NCI-H226 (cell line): ENCODE measurements at places on chromosomes 12 and 14.
A peak's percentile ranks its signal among the peaks of the same experiment; 100 is the strongest.

DNA sequence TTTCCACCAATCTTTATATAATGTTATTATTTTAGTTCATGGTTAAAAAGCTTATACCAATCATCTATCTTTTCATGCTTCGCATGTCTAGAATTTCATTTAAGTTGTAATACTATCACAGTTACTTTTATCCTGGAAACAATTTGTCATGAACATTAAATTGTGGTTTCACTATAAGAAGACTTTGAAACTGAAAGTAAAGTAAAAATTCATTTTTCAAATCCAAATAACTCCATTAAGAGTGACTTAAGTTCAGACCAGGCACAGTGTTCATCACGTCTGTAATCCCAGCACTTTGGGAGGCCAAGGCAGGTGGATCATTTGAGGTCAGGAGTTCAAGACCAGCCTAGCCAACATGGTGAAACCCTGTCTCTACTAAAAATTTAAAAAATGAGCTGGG lies 12.4 kb downstream of the ESR2 start:
- no peak for DNase-seq

DNA sequence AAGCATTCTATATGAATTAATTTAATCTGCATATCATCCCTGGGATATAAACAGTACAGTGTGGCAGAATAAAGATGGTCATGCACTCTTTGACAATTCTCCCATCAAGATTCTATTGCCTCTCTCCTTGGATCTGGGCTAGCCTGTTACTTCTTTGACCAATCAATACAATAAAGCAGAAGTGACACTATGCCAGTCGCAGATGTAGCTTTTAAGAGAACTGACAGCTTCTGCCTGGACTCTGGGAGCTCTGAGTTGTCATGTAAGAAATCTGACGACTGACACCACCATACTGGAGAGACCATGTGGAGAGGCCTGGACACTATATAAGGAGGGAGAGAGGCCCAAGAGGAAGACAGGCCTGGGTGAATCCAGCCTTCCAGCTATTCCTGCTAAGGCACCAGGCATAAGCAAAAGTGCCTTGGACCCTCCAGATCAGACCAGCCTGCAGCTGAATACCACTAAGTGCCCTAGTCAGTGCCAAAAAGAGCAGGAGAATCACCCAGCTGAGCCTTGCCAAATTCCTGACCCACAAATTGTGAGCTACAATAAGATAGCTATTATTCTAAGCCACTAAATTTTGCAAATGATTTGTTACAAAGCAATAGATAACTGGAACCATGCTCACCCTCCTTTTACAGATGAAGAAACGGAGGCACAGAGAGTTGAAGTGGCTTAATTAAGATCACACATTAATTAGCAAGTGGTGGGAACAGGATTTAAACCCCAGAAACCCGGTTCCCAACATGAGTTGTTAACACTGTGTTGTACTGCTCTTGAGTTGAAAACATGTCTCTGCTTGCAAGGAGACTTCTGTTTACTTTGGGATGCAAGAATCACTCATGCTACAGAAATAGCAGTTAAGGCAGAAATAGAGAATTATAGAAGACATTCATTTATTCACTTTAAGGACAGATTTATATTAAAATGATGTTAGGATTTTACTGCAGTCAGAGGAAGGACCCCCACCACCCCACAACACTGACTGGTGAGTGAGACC lies 84.6 kb downstream of the RIN3 start:
- DNase-seq, result no peak

DNA sequence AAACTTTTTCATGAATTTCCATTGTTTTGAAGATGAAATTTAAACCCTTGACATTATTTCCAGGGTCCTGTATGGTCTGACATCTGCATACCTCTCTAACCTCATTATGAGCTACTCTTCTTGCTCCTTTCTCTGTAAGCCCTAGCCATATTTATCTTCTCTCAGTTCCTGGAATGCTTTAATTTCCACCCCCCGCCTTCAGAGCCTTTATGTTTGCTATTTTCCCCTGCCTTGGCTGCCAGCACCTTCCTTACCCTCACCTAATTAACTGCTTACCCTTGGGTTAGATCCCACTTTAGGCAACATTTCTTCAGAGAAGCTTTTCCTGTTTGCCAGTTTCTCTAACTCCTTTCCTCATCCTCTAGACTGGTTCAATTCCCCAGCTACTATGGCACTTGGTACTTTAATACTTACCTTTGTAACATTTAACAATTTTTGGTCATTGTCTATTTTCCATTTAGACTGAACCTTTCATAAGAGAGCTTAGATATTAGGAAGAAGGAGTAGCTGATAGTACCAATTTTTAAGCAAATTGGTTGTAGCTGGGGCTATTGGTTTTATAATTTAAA lies 6.0 kb downstream of the STYX start:
- no peak for DNase-seq

DNA sequence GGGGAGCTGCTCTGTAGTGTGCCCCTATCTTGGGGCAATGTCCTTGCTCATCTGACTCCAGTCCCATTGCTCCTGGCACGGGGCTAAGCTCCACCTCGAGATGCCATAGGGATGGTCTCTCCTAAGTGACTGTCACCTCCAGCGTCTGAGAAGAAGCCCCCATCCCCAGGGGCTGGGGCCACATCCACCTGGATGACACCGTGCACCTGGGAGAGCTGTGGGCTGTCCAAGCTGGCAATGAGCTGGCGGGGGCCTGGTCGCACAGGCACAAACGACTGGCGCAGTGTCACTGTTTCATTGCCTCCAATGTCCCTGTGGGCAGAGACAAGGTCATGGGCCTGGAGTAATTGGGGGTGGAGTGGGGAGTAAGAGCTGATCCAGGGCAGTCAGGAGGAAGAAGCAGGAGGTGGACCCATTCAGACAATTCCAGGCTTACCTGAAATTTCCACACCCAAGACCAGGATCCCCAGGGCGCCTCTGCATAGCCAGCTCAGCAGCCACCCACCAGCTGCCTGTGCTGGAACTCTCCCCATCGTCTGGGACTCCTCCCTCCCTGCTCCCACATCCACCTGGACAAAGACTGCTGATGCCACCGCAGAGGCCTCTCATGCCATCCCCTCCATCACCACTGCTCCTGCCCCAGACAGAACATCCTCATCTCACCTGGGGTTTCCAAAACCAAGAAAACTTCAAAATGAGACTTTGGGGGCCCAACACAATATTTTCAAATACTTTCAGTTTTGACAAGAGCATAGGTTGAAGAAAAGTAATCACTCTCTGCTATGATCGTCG lies 7.0 kb upstream of the TINF2 start:
- DNase-seq, result no peak

DNA sequence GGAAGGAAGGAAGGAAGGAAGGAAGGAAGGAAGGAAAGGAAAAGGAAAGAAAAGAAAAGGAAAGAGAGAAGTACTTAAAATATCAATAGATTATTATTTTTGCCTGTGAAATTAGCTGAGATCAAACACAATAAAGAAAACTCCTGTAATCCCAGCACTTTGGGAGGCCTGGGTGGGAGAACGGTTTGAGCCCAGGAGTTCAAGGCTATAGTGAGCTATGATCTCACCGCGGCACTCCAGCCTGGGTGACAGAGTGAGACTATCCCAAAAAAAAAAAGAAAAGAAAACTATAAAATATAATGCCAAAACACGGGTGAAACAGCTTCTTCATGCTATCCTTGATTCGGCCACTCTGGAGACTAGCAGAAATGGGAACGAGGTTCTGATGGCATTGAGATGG lies 26.2 kb upstream of the CKAP4 start:
- DNase-seq, result no peak

- DNase-seq, result peak; percentile 73
Observed at GRCh38 chr12:57149245-57149900, 2.0 kb upstream of the LRP1-AS start.

DNA sequence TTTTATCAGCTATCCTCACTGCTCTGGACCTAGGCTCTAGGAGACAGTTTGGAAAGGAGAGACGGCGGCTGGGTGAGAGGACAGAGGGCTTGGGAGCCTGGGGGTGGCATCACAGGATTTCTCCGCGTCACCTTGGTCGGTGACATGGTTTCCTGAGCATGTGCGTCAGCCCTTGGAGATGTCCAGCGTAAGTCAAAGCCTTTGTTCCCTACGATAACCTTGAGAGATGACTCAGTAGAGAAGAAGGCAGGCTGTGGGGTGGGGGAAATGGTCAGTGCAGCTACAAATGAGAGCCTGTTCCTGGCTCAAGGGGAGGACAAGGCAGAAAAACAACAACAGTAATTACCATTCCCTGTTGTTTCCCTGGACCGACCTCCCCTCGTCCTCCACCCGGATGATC lies 90.2 kb upstream of the TBX3 start:
- DNase-seq, result peak; percentile 60

DNA sequence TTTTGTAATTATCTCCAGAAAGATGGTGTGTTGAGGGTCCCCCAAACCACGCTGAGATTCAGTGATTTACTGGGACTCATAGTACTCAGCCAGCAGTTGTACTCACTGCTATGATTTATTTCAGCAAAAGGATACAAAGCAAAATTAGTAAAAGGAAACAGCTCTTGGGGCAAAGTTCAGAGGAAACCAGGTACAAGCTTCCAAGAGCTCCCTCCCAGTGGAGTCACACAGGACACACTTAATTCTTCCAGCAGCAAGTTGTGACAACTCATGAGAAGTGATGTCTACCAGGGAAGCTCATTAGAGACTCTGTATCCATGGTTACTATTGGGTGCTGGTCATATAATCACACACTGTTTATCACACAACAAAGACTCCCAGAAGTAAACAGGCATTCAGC lies 38.7 kb downstream of the TTC8 start:
- DNase-seq, result no peak

DNA sequence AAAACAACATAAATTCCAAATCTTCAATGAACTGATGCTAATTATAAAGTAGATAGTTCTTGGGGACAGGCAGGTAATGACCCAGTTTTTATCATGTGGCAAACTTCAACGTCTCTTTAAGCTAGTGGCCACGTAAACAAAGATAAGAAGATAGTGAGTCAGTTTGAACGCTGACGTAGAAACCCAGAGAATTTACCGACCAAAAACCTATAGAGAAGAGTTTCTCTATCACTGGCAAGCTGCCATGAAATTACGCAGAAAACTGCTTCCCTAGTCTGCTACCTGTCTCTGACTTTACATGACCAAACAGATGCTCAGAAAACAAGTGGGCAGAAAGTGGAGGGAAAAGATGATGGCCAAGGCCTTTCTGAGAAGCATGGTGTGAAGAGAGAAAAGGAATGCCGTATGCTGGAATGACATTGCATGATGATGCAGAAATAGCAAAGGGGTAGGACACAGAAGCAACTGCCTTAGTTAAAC lies 136.3 kb downstream of the ITPR2 start:
- DNase-seq, result no peak

GRCh38 chr14:33938131-33938949 lies 12.5 kb downstream of the EGLN3 start:
- DNase-seq, result no peak

GRCh38 chr14:75277008-75277814 lies 1.4 kb upstream of the FOS start:
- peak; percentile 90 for DNase-seq

DNA sequence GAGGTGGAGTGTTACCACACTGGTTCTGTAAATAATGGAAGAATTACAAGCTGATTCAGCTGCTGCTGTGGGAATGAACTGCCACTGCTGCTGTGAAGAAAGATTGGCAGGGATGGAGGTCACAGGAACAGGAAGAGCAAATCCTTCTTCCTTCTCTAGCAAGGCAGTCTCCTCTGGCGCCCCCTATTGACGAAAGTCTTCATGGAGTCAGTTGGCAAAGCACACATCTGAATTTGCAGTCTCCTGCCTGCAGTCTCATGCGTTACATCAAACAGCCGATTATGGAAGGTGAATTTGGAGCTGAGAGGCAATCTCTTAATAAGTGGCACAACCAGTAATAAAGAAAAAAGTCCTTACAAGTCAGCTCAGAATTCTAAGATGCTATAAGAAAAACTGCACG lies 106.0 kb upstream of the TMTC1 start:
- DNase-seq, result peak; percentile 19

DNA sequence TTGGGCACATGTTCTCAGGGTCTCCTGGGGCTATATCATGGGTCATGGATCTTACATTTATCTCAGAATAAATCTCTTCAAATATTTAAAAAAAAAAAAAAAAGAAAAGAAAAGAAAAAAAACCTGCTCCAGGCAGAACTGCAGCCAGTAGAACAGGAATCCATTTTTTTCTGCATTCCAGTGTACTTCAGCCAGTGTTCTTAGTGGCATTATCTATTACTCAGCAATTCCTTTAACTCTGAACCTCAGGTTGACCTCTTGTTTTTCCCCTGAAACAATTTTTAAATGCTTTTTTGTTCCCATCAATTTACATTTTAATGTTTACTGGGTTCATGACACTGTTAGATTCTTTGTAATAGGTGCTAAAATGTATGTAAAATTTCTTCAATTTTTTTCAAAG lies 66.7 kb upstream of the STXBP6 start:
- DNase-seq, result no peak

GRCh38 chr12:5592310-5592709 lies 160.4 kb downstream of the NTF3 start:
- no peak for DNase-seq

GRCh38 chr14:87696485-87696884 lies 296.5 kb downstream of the GALC start:
- no peak for DNase-seq

- DNase-seq, result no peak
Observed at GRCh38 chr12:128711486-128711885, 112.3 kb downstream of the SLC15A4 start.

DNA sequence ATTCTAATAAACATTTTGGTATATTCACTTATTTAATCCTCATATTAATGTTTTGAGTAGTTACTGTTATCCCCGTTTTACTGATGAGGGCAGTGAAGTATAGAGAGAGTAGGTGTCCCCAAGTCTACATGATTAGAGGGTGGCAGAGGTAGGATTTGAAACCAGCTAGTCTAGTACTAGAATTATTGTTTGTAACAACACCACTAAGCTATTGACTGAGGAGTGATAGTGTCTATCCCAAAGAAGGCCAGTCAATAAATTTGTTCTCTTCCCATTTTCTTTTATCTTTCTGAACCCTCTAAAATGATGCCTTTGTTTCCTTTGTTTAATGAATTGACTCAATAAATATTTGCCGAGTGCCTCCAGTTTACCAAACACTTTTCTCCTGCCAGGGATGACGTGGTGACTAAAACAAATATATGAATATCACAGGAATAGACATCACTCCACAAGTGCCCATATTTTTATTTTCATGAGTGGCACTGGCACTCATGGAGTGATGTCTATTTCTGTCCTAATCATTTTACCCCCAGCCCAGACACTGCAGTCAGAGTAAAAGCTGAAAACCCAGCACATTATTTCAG lies 247.5 kb downstream of the SLC16A7 start:
- DNase-seq, result no peak

- no peak for DNase-seq
Observed at GRCh38 chr14:65371784-65372183, 40.7 kb upstream of the FUT8 start.
